ENCODE measurements at places on chromosomes 7 and 10. TPM values are rescaled to one million over a fixed set of nuclear protein-coding genes. Genes with fewer than 3 reads are reported as not detected.

FAM131B gene
- 6.8 TPM for total RNA-seq

DNA sequence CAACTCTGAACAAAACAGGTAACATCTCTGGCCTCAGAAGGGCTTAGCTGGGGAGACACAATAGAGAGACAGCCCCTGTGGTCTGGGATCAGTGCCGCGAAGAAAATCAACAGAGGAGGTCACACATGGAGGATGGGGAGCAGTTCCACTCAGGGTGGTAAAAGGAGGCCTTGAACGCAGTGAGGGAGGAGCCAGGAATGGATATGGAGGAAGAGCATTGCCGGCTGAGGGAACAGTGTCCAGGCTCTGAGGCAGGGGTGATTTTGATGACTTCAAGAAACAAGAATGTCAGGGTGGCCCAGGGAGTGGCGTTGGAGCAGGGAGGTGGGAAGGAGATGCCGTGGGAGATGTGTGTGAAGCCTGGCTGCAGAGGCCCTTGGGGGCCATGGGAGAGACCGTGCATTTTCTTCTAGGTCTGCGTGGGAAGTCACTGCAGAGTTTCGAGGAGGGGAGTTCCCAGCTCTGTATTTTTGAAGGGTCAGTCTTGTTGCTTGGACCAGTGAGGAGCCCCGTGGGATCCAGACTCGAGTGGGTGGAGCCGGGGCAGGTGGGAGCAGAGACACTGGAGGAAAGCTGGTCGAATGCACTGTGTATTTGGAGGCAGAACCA is 35.7 kb upstream of the SH2D4B start:
- no peak for DNase-seq

DYNC1I1 gene
- total RNA-seq: 65.2 TPM

DNA sequence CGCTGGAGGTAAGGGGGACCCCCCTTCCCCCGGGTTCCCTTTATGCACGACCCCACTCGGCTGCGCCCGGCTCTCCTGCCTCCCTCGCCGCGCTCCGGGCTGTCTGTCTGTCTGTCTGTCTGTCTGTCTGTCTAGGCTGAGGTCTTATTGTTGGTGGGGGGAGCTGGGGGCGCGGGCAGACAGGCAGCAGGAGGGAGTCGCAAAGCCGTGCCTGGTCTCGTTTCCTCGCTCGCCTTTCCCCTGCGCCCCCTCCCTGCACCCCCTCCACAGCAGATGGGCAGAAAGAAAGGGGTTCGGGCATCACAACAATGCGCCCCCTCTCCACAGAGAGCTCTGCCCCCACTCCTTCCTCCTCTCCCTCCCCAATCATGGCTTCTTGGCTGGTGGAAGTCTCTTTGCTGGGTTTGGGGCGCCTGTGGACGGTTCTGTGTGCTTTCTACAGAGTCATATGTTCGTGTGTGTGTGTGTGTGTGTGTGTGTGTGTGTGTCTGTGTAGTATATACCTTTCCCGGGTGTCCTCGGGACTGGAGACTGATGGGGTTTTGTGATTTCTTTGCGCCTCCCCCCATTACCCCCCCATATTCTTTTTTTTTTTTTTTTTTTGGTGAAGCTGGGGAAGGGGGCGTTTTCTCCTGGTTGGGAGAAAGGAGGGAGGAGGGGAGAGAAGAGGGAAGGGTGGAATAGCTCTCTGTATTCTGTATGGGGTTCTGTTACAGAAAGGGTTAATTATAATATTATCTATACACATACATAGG is 1.9 kb downstream of the AUTS2 start:
- no peak for DNase-seq

GRCh38 chr7:47581804-47582763 is at the start of gene TNS3:
Gene TNS3 (minus strand): TSS chr7:47582111. CDS start chr7:47439636, 142,475 bp downstream.
- no peak for DNase-seq

GRCh38 chr7:91913612-91914011 is 27.1 kb upstream of the AKAP9 start:
- no peak for DNase-seq

GRCh38 chr7:113799896-113800295 is 118.9 kb downstream of the PPP1R3A start:
- DNase-seq: no peak
